Left forelimb (tissue), 1 donor: ENCODE measurements at places on chromosomes 2 and 18.

DNA sequence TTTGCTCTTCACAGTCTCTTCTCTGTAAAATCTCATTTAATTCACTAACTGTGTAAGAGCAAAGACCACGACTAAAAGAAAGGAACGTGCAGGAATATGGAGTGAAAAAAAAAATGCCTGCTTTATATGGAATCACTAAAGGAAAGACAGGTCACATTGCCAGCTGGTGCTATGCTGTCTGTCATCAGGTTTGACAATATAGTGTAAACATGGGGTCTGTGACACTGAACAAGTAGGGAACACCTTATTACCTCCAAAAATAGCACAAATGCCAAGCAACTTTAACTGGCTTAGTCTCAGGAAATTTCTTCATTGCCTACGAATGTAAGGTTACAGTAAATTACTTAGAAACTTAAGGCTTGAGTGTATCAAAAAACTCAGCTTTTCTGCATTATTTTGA lies 364.5 kb upstream of the LINC00305 start:
- no peak for DNase-seq

DNA sequence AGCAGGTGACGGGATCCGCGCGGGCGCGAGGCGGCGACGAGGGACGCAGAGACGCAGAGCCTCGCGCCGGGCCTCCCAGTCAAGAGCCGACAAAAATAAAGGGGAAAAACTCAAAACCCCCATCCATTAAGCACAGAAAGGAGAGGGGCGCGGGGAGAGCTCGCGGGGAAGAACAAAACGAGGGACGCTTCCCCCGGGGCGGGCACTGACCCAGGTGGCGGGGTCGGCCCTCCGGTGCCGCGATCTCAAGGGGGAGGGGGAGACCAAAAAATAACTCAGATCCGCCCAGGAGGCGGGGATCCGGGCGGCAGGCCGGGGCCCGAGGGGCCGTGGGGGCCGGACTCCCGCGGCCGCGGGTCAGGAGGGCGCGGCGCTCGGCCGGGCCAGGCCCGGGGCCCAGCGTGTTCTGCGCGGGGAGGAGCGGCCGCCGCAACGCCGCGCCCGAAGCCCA lies 597 bp downstream of the RNF103 start:
- peak; percentile 83 for DNase-seq

GRCh38 chr2:79000008-79000576 lies 25.4 kb upstream of the REG3G start:
- DNase-seq, result no peak

- DNase-seq, result no peak
Observed at GRCh38 chr2:9654452-9655100, 23.8 kb upstream of the YWHAQ start.

DNA sequence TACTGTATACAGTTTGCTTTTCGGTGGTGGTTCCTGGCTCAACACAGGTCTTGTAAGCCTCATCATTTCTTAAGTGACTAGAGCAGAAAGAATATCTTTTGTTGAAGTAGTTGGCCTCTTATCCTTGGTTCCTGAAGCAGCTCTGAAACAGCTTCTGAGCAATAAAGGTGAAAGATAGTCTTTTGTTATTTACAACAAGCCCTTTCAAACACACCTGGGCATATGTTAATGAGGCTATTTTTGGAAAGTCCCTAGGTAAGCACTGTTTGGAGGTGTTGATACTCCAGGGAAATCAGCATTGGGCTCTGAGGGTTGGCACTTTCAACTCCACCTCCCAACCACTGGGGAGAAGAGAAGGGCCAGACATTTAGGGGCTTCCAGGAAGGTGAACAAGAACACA lies 211.0 kb downstream of the MCFD2 start:
- no peak for DNase-seq

GRCh38 chr18:40670668-40671375 lies 1284.2 kb upstream of the PIK3C3 start:
- DNase-seq, result no peak

DNA sequence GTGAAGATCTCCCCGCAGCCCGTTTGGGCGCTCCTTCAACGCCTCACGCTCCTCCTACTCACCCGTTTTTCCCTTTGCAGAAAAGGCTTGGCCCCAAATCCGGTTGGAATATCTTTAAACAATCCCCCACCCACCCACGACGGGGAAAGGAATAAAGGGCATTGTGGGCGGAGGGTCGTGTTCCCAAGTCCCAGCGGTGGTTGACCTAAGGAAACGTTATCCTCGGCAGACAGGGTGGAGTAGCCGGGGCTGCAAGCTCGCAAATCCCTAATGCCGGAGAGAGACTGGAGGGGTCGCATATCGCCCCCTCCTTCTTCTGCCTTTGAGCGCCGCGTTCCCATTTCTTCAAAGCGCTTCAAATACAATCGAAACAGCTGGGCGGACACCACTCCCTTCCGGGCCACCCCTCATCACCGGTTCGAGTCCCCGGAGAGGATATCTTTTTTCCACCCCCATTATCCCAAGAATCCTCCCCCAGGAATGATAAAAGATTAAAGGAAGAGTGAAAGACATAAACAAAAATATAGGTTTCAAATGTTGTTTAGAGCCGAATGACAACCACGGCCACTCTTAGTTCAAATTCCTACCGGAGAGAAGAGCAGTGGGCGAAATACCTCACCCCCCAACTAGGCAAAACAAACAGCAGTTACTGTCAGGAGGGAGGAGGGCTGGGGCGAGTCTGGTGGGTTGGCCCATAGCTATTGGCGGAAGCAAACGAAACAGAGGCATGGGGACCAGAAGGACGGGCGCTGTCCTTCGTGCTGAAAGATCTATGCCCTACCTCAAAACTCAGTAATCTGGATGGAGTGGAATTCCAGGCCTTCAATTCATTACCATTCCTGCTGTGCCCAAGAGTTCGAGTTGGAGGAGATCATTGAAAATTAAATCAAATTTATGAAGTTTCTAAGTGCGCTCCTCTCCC lies 2.8 kb upstream of the GAD1 start:
- no peak for DNase-seq

DNA sequence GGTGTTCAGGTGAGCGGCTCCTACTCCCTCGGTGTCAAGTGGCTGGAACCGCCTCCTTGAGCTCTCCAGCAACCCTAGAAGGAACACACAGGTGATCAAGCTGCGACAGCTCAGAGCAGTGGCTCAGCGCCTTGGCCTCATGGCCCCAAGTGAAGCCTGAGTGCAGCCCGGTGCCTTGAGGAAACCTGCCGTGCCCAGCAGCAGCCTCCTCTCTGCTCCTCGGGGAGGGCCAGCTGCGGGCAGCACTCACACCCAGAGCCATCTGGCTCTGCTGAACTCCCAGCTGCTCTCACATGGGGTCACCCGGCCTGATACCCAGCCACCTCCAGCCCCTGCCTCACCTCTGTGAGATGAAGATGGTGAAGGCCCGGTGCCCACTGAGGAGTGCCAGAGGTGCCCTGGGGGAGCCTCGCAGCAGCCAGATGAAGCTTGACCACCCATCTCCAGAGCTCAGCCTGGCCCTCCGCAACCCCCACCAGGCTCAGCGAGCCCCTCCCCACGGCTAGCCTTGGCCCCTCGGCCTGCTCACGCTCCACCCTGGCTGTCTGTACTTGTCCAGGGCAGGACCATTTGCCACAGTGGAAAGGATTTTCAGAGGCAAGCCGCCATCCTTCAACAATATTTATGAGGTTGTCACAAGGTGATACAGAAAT lies 70.6 kb upstream of the RAB6C start:
- DNase-seq, result peak; percentile 55

GRCh38 chr18:11591957-11592356 lies 17.4 kb upstream of the SLC35G4 start:
- DNase-seq, result no peak

DNA sequence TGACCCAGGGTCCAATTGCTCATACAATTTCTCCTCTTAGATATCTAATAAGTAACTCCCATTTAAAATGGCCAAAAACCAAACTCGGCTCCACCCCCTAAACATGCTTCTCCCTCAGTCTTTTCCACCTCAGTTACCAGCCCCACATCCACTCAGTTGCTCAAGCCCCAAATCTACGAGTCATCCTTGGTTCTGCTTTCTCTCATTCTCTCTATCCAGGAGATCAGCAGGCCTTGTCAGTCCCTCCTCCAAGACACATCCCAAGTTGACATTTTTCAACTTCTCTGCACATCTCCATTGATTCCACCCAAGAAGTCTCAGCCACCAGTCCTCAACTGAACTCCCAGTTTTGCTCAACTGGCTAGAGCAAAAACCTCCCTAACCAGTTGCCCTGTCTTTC lies 40.5 kb upstream of the RTN4 start:
- DNase-seq, result no peak

DNA sequence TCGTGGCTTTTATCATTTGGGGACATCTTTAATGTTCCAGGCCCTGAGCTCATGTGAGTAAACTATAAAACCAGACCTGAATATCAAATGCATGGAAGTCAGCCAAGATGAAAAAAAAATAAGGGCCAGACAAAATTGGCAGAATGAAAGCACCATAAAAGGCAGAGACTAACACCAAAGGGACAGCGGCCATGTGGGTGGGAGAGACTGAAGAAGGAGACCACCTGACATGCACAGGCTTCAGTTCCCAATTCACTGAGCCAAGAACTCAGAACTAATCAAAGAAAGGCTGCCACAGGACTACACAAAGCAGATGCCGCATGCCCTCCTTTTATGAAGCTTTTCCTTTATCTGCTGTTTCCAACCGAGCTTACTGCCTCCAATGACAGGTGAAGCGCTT lies 267.1 kb downstream of the RAD51AP2 start:
- no peak for DNase-seq

DNA sequence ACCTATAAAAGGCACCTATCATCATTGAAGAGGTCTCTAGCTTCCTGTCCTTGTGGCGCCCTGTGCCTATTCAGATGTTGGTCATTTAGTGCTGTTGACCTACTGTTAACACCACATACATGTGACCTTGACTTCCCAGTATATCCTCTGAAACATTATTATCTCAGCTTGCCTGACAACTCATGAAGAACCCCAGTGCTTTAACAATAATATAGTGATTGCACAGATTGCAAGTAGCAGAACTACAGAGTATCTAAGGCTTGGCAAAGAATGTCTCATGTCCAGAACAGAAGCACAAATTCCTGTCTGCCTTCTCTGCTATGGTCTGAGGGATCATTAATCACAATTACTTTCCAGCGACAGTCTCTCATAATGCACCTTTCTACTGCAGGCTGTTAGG lies 165.3 kb downstream of the LCLAT1 start:
- no peak for DNase-seq

DNA sequence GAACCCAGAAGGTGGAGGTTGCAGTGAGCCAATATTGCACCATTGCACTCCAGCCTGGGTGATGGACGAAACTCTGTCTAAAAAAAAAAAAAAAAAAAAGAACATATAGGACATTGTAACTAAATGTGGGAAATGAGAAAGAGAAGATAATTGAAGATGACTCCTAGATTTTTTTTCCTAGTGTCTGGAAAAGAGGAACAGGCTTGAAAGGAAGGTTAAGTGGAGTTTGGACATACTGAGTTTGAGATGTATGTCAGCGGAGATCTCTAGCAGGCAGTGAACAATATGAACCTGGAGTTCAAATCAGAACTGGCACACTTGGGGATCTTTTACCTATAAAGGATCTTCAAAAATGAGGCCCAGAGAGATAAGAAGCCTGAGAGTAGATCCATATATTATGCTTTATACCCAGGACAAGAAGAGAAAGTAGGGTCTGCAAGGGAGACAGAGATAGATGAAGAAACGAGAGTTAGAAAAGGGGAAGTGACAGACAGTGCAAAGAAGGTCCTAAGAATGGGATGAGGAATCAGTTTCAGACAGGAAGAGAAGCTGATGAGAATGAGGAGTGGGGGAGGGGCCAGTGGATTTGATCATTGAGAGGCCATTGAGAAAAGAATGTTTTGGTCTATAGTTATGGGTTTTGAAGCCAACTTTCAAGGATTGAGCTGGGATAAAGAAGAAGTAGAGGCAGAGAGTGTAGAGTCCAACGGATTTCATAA lies 46.9 kb upstream of the CD28 start:
- no peak for DNase-seq

DNA sequence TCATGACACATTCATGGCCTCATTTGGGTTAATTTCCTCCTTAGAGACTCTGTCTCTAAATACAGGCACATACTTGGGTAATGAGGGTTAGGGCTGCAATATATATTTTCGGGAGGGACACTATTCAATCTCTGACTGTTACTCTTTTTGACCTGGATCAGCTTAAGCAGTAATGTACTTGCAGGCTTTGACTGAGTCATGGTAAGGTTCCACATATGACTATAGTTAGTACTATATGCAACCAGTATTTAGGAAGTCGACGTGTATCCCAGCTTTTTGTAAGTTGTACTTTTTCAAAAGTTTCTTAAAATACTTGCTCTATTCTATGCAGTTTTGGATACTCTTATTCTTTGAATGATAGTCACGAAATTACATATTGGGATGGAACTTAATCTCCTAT lies 37.2 kb upstream of the CDH19 start:
- no peak for DNase-seq

- no peak for DNase-seq
Observed at GRCh38 chr2:56102866-56103265, 80.9 kb upstream of the CCDC85A start.

- no peak for DNase-seq
Observed at GRCh38 chr2:135931776-135932443, 53.5 kb downstream of the DARS1 start.

DNA sequence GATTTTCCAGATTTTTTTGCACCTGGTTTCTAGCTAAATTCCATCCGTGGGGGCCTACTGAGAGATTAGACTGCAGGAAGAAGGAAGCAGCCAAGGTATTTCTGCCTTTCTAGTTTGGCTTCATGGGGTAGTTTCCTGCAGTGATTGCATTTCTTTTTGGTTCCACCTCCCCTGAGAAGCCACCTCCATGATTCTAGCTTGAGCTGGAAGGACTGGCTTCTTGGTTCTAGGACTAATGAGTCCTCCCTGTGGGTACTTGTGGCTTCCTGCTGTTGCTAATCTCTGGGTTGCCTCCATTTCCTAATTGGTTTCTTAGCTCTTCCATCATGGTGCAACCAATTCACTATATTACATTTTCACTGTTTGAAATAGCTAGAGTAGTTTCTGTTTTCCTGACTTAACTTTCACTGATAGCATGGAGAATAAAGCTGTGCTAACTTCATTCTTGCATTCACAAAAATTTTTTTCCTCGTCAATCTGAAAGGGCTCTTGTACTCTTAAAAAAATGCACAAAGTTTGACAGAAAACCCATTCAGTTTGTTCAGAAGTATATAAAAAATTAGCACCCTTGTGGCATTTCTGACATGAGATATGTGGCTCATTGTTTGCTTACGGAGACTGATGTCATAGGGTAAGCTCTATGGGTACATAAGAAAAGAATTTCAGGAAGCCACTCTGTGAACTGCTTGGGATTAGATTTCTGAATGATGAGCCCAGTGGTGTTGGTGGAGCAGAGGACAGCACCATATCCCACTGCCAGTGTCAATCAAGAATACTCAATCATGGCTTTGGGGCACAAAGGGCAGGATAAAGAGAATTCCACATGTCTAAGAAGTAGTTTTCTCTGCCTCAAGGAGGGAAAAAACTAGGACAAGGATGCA lies 242.8 kb upstream of the RBMS1 start:
- DNase-seq, result no peak

DNA sequence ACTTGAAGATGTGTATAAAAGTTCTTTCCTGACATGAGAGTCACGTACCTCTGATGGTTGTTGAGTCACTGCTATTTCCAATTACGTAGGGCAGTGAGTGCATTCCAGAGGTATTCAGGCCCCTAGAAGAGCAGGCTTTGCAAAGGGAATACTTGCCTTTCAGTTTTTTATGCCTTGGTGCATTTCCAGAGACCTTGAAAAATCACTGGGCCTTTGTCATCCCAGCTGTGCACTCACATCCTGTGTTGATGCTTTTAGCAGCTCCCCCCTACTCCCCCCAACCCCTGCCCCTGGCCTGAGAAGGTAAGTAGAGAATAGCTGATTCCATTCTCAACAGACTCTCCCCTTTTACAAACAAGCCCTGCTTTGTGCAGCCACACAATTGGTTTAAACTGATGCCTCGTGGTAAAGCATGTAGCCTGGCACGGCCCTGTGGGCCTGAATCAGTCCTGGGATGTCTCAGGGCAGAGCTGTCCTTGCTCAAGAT lies 174.2 kb downstream of the PRPF40A start:
- DNase-seq, result no peak
